ENCODE measurements at places on chromosomes 1 and 21. TPM values are rescaled to one million over a fixed set of nuclear protein-coding genes. Genes with fewer than 3 reads are reported as not detected.
A peak's percentile ranks its signal among the peaks of the same experiment; 100 is the strongest.

Gene TMEM201
- 4.4 TPM for total RNA-seq

GRCh38 chr1:51515312-51515960 lies 3.6 kb downstream of the EPS15 start:
- no peak for ATAC-seq

Gene ATP1B1
- total RNA-seq: 137 TPM

DNA sequence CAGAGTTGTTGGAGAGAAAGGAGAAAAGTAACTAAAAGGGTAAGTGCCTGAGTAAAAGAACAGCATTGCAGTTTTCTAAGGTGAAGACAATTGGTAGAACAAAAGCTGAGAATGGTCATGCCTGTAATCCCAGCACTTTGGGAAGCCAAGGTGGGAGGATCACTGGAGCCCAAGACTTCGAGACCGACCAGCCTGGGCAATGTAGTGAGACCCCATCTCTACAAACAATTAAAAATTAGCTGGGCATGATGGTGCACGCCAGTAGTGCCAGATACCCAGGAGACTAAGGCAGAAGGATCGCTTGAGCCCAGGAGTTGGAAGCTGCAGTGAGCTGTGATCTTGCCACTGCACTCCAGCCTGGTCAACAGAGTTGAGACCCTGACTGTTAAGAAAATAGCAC lies 15.2 kb upstream of the PGD start:
- no peak for ATAC-seq

GRCh38 chr21:29650523-29651022 lies 289.2 kb downstream of the GRIK1 start:
- ATAC-seq: no peak

GRCh38 chr1:31799196-31799894 lies 16.5 kb downstream of the SPOCD1 start:
- no peak for ATAC-seq

Gene TSPAN1
- total RNA-seq: 2.2 TPM

Gene TRIM58
- total RNA-seq: 9.1 TPM

DNA sequence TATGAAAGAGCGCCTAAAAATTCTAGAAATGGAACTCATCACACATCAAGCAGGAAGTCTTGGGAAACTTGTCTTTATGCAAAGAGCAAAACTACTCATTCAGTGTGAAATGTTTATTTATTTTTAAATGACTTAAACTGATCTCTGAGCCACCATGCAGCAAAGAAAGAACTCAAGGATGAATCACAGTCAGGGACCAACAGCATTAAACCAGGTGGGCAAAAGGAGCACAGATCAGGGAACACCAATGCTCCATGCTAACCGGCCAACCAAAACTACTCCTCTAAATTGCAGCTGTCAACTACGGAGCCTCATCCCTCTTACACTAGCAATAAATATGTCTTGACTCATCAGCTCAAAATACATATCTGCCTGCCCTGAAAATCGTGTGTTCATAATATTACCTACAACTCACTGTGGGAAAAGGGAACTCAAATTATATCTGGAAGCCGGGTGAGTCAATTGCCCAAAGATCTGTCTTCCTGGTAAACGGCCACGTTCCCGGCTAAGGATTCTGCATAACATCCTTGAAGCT lies 129.2 kb downstream of the PTPN14 start:
- no peak for ATAC-seq

- ATAC-seq: no peak
Observed at GRCh38 chr1:78060857-78061563, 15.2 kb downstream of the GIPC2 start.

Gene RGS8
- total RNA-seq: not detected

Gene OR2T6
- 0.04 TPM for total RNA-seq

GRCh38 chr1:44707959-44708831 lies 22.8 kb downstream of the RNU5D-1 start:
- ATAC-seq: peak; percentile 71

DNA sequence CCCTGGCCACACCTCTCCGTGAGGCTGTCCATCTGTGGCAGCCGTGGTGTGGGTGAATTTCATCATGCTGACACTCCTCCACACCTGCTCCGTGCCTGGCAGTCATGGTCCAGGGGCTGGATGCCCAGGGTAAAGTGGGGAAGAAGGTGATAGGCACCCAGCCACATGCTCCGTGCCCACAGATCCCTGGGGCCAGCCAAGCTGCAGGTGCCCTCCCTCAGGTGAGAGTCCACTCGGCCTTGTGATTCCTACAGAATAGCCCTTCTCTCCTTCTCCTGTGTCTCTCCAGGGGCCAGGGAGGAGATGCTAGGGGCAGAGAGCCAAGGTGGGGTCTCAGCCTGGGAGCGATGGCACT lies 16.8 kb upstream of the POFUT2 start:
- ATAC-seq: no peak

GRCh38 chr1:107896401-107896800 lies 68.6 kb downstream of the VAV3 start:
- ATAC-seq: no peak

Gene IRF6
- 6.8 TPM for total RNA-seq

DNA sequence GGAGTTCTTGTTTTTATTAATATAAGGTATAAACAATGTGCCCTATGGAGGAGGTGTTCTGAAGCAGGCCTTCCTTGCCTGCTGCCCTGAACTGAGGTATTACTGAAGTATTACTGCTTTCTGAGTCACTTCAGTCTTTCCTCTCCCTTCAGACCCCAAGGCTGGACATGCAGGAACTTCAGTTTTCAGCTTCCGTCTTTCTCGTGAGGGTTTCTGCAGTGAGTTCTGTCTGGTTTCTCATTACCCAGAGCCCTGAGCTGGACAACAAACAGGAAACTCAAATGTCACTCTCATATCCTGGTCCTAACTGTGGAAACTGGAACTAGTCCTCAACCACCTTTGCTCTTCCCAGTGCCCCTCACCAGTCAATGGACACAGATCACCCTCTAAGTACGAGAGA lies 46.8 kb downstream of the ELAVL4 start:
- no peak for ATAC-seq

GRCh38 chr21:28439788-28440187 lies 552.9 kb downstream of the LTN1 start:
- no peak for ATAC-seq

DNA sequence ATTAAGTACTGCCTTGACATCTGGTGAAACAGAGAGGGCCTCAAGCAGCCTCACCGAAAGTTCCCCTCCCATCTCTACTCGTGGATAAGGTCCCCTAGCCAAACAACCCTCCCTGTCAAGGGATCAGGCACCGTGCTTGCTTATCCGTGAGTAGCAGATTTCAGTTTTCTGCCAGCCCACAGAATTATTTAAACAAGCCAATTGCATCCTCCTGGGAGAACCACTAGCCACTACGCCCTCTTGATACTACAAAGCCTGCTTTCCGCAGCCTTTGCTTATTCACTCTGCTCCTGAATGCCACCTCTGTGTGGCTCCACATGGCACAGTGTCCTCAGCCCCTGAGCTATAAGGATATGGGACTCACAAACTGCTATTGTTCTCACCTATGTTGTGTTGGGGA lies 5.9 kb upstream of the TFF2 start:
- ATAC-seq: no peak

DNA sequence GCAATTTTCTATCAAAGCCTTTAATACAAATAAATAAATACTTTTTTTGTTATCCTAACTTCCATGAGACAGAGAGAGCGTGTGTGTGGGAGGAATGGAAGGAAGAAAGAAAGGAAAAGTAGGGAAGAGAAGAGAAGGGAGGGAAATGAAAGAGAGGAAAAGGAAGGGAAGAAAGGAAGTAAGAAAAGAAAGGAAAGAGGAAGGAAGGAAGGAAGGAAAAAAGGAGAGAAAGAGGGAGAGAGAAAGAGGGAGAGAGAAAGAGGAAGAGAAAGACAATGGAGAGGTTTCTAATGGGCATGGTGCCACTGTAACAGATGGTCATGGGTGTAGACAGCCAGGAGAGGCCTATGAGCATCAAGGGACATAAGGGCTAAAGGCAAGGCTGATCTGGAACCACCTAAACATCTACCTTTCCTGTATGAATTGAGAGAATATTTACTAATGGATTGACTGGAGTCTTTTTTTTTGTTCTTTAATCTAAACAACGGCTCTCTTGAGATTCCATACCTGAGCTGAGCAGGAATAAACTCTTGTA lies 234.9 kb downstream of the PTPRC start:
- no peak for ATAC-seq

Gene C1orf94
- total RNA-seq: not detected

Gene RYR2
- total RNA-seq: 78.8 TPM

DNA sequence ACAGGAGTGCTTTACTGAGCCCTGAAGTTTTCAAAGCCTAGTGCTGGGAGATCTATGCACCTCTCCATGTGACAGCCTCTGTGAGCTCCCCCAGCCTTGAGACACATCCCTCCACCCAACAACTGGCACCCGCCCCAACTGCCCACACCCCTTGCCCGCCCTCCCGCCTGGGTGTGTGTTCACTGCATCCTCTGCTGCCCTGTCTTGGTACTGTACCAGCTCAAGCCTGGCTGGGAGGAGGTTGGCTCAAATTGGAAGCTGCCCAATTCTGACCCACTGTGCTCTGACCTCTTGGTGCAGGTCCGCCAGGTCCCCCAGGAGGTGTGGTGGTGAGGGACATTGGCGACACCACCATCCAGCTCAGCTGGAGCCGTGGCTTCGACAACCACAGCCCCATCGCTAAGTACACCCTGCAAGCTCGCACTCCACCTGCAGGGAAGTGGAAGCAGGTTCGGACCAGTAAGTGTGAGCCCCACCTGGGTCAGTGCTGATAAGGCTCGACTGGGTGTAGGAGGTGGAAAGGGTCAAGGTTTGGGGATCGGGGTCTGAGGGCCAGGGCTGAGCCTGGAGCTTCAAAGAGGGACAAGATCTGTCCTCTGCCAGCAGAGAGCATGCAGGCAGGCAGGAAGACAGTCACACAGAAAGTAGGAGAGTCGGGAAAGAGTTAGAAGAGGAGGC lies 18.0 kb downstream of the TMEM81 start:
- ATAC-seq: no peak

GRCh38 chr1:233105225-233105624 lies 154.8 kb downstream of the NTPCR start:
- no peak for ATAC-seq

- no peak for ATAC-seq
Observed at GRCh38 chr1:70979881-70980280, 67.7 kb downstream of the PTGER3 start.

- no peak for ATAC-seq
Observed at GRCh38 chr1:186494832-186495271, 33.9 kb upstream of the PDC start.

Data from gastroesophageal sphincter (tissue), 4 donors.